NCI-H1092 (cell line): ENCODE measurements at places on chromosomes 11 and 22.

- no peak for DNase-seq
Measured at GRCh38 chr11:113895367-113896155, 9.0 kb upstream of the HTR3B start.

- no peak for DNase-seq
Measured at GRCh38 chr11:12149672-12150225, 39.4 kb downstream of the MICAL2 start.

DNA sequence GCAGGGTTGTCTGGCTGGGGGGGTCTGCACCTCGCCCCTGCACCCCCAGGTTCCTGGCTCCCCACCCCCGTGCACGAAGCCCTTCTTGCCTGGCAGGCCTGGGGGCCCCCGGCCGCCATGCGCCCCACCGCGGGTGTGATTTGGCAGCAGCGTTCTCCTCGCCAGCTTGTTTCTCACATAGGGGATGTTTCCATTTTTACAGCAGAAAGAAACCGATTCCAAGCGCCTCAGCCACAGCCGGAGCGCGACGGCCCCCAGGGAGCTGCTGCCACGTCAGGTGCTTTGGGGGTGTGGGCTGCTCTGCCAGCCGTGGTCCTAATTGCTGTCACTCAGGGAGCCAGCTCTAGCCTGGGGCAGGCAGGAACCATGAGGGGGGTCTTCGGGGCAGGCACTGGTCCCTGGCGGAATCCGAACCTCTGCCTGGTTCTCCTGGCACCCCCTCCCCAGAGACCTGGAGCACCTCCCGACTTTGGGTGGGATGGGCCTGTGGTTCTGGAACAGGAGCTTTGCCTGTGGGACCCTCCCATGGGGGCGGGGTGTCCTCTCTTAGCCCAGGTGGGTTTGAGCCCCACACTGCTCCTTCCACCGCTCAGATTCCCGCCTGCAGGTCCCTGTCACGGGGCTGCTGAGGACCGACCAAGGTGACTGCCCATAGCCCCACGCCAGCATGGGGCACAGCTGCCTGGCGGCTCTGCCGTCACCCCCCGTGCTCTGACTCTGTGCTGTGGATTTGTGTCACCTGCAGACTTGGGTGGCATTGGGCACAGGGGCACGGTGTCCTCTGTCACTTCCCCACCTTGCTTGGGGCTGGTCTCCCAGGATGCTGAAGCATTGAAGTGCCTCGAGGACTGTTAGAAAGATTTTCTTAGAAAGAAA is 54.0 kb downstream of the RTN4R start:
- DNase-seq, result no peak

GRCh38 chr22:38144025-38144405 is 33.5 kb upstream of the BAIAP2L2 start:
- DNase-seq, result no peak

DNA sequence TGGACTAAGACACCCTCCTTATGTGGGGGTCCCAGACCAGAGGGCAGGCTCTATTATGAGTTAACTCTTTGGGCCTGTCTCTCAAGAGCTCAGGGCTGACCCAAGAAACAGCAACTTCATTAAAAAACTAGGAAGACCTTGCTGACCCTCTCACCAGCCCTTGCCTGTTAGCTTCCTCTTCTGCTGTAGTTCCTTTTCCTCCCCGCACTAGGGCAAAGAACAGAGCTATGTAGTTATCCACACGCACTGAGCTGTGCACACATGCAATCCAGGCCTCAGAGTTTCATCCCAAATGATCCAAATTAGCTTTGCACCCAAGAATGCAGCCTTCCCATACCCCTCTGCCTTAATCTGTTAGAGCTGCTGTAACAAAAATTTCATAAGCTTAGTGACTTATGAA is 539.6 kb upstream of the CADM1 start:
- DNase-seq, result no peak

DNA sequence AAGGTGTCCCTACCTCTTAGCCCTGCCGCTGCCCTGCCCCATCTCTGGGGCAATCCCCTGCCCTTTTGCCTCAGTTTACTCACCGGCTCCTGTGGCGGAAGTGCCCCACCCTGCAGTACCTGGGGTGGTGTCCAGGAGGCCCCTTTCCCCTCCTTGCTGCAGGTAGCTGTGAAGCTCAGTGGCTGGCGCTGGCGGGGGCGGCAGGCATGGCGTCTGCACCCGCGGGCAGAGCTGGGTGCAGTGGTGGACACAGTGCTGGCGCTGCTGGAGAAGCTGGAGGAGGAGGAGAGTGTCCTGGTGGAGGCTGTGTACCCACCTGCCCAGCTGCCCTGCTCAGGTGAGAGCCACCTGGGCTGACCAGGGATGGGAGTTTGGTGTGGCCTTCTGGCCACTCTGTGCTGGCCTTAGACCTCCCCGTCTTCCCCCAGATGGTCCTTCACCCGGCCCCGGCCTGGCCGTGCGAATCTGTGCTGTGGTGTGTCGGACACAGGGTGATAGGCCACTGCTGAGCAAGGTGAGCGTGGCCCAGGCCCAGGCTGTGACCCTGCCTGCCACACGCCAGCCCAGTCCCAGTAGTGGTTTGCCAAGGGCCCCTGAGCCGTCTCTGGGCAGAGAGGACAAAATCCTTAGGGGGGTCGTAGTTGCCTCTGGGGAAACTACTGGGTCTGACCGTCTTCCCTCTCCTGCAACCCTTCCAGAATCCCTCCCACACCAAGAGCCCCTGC is 4.0 kb downstream of the CARNS1 start:
- no peak for DNase-seq

GRCh38 chr11:63518548-63518947 is 12.7 kb downstream of the LGALS12 start:
- DNase-seq, result no peak

DNA sequence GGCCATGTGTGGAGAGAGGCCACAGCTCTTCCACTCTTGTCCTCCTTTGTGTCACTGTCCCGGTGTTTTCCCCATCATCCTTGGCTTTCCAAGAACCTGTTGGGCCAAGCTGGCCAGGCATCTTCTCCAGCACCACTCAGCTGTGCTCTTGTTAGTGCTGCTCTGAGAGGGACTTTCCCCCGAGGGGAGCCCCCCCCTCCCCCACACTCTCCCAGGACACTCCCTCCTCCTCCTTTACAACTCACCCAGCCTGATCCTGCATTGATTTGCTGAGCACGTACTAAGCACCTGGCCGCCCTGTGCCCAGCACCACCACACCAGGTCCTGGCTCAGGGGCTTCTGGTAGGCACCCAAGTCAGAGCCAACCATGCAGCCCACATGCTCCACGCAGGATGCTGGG is 13.2 kb downstream of the TP53AIP1 start:
- no peak for DNase-seq

GRCh38 chr22:44445731-44446130 is 52.3 kb downstream of the RTL6 start:
- no peak for DNase-seq

- DNase-seq, result no peak
Measured at GRCh38 chr11:66844496-66845142, 1.4 kb downstream of the RCE1 start.

- DNase-seq, result no peak
Measured at GRCh38 chr22:39631381-39632286, 61.1 kb downstream of the CACNA1I start.

GRCh38 chr11:88359541-88359940 is 22.0 kb upstream of the CTSC start:
- DNase-seq, result no peak

DNA sequence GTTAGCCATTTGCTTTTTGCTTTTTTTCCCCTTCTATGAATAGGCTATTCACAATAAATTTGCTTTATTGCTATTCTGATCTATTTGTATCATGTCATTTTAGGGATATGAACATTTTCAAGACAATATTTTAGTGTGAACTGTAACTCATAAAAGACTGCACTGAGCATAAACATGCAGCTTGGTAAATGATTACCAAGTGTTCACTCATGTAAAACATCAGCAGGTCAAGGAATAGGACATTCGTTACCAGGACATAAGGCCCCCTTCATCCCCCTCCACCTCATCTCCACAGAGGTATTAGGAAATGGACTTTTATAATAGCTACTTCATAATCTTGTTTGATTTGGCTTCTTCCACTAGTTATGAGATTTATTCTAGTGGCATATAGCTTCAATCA is 12.4 kb downstream of the NLRP14 start:
- no peak for DNase-seq

- no peak for DNase-seq
Measured at GRCh38 chr11:86460461-86461385, 86.0 kb downstream of the CCDC81 start.

DNA sequence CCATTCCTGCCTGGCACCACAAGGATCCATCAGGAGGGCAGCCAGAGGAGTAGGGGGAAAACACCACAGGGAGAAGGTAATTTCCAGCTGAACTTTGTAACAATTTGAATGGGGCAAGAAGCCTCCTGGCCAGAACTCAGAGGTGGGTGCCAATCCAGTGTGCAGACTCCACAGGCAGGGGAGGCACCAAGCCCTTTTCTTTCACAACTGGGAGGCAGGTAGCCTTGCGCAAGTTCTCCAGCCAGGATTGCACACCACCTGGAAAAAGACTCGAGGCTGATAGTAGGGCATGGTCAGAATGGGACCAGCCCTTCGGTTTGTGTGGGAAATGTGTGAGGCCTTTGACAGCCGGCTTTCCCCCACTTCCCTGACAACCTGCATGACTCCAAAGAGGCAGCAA is 161.9 kb upstream of the ARHGAP42 start:
- no peak for DNase-seq
